Globus pallidus (tissue), 1 donor: ENCODE measurements at places on chromosomes 16 and 17.
A peak's percentile ranks its signal among the peaks of the same experiment; 100 is the strongest.

DNA sequence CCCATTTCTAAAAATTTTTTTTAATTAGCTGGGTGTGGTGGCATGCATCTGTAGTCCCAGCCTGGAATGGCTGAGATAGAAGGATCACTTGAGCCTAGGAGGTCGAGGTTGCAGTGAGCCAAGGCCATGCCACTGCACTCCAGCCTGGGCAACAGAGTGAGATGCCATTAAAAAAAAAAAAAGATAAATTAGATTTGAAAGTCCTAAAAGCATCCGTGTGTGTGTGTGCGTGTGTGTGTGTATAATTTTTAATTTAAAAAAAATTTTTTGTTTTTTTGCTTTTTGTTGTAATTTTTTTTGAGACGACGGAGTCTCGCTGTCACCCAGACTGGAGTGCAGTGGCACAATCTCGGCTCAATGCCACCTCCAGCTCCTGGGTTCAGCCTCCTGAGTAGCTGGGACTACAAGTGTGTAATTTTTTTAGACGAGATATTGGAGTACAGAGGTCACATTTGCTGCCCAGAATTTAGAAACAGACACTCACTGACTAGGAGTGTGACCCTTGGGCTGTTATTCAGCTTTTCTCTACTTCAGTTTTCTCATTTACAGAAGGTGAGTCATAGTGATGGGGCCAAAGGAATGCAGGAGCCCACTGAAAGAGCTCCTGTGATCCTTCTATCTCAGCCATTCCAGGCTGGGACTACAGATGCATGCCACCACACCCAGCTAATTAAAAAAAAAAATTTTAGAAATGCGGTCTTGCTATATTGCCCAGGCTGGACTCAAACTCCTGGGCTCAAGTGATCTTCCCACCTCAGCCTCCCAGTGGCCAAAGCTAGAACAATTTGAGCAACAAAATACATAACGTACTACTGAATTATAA is 25.5 kb upstream of the TBX4 start:
- DNase-seq = no peak

DNA sequence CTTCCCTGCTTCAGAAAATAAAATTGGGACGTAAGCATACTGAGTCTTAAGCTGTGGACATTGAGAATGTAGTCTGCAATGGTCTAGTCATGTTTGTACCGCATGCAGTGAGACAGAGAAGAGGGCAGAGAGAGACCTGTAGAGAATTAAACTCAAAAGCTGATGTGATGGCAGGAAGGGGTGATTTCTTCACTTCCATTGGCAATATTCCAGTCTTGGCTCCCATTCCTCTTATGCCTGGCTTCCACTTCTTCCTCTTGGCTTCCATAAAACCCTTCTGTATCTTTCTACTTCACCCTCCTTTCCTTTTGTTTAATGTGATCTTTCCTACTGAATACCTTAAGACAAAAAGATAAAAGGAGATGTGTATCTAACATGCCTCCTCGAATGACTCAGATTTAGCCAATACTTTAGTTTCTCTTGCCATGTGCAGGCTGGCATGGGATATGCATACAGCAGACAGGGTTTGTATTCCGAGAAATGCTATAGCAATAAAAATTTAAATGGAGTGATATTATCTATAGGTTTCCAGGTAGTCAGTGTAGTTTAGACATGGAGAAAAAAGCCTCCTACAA is 423.1 kb upstream of the DYNLRB2 start:
- DNase-seq = no peak

DNA sequence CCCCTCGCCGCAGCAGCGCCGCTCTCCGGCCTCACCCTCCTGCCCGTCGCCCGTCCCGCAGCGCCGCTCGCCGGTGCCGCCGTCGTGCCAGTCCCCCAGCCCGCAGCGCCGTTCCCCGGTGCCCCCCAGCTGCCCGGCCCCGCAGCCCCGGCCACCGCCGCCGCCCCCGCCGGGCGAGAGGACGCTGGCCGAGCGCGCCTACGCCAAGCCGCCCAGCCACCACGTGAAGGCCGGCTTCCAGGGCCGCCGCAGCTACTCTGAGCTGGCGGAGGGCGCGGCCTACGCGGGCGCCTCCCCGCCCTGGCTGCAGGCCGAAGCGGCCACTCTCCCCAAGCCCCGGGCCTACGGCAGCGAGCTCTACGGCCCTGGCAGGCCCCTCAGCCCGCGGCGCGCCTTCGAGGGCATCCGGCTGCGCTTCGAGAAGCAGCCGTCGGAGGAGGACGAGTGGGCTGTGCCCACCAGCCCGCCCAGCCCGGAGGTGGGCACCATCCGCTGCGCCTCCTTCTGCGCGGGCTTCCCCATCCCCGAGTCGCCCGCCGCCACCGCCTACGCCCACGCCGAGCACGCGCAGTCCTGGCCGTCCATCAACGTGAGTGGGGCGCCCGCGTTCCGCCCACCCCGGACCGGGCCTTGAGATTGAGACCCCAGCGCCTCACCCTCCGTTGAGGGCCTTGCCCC is 15.0 kb downstream of the TBKBP1 start:
- no peak for DNase-seq

GRCh38 chr16:87384162-87384874 is 742 bp upstream of the FBXO31 start:
- no peak for DNase-seq

DNA sequence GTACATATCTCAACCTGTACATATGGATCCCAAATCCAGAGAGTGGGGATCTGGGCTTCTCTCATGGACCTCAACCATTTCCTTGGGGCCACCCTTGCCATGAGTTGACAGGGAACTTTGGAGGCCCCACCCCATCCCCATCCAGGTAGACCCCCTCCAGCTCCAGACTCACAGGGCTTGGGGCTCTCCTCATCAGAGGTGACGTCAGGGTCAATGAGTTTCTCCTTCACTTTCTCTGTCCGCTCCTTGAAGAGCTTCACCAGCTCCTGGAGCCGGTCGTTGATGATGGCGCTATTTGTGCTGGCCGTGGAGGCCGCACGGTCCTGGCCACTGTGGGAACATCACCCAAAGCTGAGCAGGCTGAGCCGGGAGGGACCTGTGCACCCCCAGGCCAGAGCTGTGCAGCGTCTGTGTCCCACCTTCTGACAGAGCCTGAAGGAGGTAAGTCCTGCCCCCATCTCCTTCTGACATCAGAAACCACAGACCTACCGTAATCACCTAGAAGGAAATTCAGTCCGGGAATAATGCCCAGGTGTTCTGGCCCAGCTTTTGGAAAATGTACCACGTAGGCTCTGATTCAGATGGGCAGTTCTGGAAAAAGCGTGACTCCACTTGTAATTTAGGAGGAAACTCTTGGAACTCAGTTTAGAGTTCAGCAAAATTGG is 50.6 kb downstream of the CNGB1 start:
- no peak for DNase-seq

DNA sequence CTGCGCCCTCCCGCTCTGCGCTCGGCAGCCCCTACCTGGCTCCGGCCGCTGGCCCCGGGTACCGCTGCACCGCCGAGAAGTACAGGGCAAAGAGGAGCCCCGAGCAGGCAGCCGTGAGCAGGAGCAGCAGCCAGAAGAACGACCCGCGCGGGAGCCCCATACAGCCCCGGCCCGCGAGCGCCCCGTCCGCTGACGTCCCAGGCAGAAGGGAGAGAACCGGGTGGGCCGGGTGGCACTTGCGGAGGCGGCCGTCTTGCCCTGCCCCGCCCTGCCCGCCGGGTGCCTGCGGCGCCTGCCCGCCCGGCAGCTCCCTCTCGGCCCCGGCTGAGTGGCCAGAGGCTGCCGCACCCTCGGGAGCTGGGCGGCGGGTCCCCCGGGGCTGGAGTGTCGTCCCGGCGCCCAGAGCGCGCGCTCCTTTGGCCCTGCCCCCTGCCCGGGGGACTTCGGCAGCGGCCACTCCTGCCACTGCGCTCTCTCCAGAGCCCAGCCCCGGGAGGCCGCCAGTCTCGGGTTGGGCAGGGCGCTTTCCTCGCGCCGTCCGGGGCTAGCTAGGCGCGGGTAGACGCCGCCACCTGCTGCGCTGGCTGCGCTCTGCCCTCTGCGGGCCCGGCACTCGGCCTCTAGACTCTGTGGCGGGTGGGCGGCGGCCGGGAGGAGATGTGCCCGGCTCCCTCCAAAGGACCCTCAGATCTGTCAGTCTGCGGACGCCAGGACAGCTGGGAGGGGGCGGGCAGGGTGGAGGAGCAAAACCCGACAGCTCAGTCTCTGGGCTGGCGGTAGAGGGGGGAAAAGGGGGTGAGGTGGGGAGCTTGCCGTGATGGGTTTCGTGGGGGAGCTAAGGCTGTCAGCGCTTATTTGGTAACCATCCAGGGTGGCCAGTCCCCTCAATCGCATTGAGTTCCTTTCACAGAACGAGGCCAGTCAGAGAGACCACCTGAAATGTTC is at the start of gene ST6GALNAC2:
ST6GALNAC2 (minus strand) TSS at position 212 of the 945 bp plus-strand sequence; CDS start at position 160, 52 bp downstream.
- DNase-seq = peak; percentile 43

- no peak for DNase-seq
These were observed 191.6 kb upstream of the GSE1 start for GRCh38 chr16:85421338-85422195.

GRCh38 chr16:73040136-73040535 is 7.8 kb downstream of the ZFHX3 start:
- no peak for DNase-seq

GRCh38 chr16:14545346-14545884 is 84.6 kb downstream of the PARN start:
- DNase-seq = no peak

GRCh38 chr16:66926961-66927436 is 1.7 kb upstream of the RRAD start:
- DNase-seq = no peak

DNA sequence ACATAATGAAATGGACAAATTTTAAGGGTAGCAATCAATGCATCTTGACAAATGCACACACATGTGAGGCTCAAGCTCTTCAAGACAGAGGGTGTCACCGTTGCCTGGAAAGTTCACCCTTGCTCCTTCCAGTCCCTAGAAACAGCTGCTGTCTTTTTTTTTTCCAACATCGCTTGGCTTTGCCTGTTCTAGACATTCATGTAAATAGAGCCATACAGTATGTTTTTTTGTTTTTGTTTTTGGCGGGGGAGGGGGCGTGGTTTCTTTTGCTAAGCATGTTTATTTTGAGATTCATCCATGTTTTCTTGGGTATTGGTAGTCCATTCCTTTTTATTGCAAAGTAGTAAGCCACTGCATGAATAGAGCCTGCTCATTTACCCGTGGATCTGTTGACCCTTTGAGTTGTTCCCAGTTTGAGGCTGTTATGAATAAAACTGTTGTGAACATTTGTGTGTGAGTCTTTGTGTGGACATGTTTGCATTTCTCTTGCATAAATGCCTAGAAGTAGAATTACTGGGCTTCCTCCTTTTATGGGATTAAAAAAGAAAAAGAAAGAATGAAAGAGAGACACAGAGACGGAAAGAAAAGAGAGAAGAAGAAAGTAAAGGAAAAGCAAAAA is 78.4 kb downstream of the NT5M start:
- peak; percentile 65 for DNase-seq

- no peak for DNase-seq
These were observed 78.6 kb upstream of the CREBBP start for GRCh38 chr16:3959148-3959547.

GRCh38 chr17:61410141-61411010 is 10.7 kb downstream of the TBX2 start:
- DNase-seq = peak; percentile 72

GRCh38 chr17:68087851-68088250 is 52.3 kb downstream of the KPNA2 start:
- no peak for DNase-seq

- DNase-seq = no peak
These were observed 2.6 kb downstream of the ERI2 start for GRCh38 chr16:20803561-20804214.

GRCh38 chr16:77111056-77111565 is 79.9 kb upstream of the MON1B start:
- DNase-seq = no peak

GRCh38 chr17:63425483-63425882 is 20.6 kb downstream of the CYB561 start:
- DNase-seq = peak; percentile 74

DNA sequence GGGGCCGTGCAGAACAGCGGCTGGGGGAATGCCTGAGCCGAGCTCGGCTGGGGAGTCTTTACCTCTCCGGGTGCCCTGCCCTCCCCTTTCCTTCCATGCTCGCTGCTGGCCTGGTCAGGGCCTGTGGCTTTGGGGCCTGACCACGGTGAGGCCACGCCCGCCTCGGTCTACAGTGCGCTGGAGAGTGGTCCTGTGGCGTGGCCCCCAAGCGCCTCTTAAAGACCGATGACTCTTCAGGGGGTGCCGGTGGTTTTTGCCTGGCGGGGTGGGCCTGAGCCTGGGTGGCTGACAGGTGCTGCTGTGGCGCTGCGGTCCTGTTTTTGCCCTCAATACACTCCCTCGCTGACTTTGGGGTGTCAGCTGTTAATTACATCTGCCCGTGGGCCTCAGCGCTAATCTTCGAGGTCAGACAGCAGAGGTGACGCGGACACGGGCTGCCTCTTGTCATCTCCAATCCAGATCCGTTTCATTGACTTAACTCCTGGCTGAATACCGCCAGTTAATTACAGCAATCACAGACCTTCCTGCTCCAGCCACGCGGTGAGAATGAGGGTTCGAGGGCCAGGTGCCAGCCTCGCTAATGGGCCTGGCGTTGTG is 29.7 kb downstream of the GSE1 start:
- DNase-seq = no peak

DNA sequence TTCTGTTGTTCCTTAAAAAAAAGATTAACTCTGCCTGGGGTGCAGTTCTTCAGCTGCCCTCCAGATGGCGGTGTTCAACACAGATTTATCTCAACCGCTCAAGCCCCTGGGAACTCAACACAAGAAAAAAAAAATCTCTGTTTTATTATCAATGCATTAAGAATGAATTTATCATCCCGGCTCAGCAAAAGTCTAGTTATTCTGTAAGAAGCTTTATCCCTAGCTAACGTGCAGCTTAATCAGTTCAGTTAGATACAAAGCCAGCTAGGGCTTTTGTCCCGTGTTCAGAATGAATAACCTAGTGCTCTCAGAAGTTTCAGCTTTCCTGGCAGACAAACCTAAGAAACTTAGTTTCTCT is 475.9 kb upstream of the CCL2 start:
- DNase-seq = peak; percentile 54

DNA sequence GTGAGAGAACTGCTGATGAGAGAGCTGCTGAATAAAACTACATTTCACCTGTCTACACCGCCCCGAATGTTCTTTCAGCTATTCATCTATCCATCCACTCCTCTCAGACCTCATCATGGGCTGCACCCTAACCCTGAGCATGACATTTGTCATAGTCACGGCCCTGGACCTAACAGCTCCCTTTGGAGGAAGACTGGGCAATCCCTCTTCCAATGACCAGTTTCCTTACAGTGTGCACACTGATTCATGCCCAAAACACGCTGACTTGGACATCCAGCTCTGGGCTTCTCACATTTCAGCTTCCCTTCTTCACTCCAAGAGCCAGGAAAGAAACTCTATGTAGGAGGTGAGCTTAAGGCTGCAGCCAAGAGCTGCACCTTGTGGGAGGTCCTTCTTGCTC is 41.8 kb upstream of the ARL4D start:
- no peak for DNase-seq

DNA sequence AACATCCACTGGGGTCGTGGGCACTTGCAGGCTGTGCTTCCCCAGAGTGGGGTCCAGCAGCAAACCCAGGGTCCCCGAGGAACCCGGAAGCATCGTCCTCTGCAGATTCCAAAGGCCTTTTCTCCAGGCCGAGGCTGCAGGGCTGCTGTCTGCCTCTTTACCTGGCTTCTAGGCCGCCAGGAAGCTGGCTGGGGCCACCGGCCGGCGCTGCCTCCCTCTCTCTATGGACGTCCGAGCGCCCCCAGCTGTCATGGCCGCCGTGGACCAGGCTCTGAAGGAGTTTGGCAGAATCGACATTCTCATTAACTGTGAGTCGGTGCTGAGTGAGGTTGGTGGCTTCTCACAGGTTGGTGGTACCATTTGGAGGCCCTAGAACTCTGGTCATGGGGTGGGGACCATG is 5.6 kb downstream of the DECR2 start:
- no peak for DNase-seq
